ENCODE measurements at places on chromosomes 16 and 17.
A peak's percentile ranks its signal among the peaks of the same experiment; 100 is the strongest.

DNA sequence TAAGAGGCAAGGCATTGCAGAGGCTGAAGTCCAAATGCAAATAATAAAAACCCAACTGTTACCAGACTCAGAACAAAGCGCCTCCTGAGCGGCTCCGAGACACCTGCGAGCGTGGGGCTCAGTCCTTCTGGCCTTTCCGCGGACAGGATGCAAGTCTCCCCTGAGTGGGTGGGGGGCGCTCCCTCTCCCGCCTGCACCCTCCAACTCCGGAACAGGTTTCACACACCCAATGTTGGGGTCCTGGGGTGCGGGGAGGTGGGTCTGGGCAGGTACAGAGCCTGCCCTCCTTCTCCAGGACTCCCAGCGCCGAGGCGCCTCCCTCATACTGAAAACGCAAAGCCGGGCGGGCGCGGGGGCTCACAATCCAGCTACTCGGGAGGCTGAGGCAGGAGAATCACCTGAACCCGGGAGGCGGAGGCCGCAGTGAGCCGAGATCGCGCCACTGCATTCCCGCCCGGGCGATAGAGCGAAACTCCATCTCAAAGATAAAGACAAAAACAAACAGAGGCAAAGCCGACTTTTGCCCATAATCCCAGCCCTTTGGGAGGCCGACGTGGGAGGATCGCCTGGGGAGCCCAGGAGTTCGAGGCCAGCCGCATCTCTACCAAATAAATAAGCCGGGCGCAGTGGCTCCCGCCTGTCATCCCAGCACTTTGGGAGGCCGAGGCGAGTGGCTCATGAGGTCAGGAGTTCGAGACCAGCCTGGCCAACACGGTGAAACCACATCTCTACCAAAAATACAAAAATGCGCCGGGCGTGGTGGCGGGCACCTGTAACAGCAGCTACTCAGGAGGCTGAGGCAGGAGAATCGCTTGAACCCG is 893 bp downstream of the GINS2 start:
- peak; percentile 44 for DNase-seq

DNA sequence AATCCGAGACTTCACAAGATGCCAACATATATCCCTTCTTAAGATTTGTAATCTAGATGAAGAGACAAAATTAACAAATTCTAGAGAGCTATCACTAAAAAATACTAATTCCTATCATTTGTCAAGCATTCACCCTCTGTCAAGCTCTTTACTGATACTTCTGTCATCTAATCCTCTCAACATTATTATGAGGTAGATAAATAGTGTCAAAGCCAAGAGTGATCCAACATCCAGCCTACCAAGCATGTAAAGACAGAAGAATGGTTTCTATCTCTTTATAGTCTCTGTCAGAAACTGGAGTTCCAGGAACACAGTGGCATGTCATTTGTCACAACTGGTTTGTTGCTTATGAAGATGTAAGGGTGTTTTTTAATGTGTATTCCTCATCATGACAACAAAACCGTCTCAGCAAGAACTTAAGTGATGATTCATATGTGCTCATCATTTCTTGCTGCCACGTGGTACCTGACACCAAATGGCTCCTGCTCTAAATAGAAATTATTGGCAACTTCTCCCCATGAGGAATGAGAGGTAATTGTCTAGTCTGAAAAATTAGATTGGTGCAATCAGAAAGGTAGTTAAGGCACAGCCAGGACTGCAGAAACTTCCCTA is 196.8 kb downstream of the TOX3 start:
- DNase-seq = no peak

DNA sequence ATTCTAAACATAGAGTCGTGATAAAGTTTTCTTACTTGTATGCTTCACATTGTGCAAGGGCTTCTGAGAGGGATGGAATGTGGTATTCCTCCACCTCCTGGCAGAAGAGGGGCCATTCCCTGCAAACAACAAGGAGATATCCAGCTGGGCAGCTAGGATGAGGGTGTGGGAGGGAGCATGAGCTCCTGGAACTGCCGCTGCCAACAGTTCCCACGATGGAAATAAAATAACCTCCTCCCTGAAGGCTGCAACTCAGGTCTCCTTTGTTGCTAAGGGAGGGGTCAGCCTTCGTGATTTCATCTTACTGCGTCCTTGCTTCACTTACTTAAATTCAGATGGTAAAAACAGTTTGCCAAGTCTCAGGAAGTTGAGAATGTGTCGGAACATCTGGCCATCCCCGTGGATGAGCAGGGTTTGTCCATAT is 15.6 kb downstream of the PLEKHG4 start:
- no peak for DNase-seq

DNA sequence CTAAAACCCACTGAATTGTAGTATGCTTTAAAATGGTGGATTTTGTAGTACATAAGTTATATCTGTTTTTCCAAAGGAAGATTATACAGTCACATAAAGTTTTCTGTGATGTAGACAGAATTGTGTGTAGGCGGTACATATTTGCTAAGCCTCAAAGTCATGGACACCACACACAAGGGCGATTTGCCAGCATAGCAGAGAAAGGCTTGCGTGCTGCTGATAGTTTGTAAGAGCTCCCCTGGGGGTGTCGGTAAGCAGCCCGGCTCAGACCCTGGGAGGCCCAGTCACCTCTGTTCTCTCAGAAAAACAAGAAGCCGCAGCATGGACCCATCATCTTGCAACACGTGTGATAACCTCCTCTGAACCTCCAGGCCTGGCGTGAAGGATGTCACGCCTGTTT is 38.3 kb upstream of the AKTIP start:
- DNase-seq = no peak

DNA sequence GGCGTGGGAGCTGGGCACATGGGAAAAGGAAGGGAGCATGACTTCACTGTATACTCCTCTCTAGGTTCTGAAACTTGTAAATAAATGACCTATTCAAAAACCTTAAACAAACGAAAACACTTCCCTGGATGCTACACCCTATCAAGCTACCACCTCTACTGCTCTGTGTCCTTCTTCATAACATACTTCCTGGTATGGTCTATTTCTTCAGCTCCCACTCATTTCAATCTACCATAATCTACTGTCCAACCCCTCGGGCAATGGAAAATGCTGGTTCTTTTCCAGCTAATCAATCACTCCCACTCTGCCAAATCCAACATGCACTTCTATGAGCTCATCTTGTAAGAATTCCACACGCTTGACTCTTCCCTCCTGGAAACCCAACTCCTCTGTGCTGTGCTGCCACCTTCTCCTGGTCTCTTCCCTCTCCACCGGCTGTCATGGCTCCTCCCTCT is 42.4 kb downstream of the AMFR start:
- DNase-seq = no peak

DNA sequence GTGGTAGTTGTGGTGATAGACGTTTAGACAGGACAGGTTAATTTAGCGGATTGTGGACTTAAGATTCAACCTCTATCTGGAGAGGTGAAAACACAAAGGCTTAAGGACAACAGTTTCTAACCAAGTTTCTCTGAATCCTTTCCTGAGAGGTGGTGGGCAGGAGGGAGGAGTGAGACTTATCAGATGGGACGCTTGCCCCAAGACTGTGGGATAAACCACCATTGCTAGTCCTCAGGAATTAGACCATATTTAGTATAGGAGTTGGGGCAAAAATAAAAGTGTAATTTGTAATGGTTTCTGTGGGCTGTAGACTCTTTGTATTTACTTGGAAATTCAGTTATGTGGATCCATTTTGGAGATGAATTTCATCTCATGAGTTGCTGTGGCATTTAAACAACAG is 6.6 kb downstream of the PDP2 start:
- no peak for DNase-seq

GRCh38 chr17:69945698-69946185 is 129.3 kb upstream of the KCNJ16 start:
- DNase-seq = no peak

DNA sequence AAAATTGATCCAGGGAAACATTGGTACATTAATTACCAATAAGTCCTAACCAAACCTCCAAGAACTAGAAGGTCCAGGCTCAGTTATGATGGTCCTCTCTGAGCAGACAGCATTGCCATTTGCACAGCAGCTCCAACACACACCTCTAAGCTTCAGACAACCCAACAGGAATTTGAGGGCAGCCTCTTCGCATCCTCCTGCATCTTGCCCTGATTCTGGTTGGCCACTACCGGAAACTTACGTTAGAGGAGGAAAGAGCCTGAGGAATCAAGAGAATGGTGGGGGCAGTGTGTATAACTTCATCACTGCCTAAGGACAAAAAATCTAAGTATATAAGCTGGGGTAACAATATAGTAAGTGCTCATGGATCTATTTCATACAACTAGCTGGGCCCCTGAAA is 15.7 kb downstream of the FAM117A start:
- DNase-seq = peak; percentile 25

Measured in activated CD4-positive, alpha-beta T cell treated with anti-CD3 and anti-CD28 coated beads, Interleukin-2, amount 10 ng/mL, durations not matched to agents 7 days and 5 days (primary cell).